Stimulated activated CD8-positive, alpha-beta memory T cell treated with anti-CD3 and anti-CD28 coated beads, Interleukin-2, amount 100 ng/mL, for 1 hour (primary cell): ENCODE measurements at places on chromosomes 13 and 19.

DNA sequence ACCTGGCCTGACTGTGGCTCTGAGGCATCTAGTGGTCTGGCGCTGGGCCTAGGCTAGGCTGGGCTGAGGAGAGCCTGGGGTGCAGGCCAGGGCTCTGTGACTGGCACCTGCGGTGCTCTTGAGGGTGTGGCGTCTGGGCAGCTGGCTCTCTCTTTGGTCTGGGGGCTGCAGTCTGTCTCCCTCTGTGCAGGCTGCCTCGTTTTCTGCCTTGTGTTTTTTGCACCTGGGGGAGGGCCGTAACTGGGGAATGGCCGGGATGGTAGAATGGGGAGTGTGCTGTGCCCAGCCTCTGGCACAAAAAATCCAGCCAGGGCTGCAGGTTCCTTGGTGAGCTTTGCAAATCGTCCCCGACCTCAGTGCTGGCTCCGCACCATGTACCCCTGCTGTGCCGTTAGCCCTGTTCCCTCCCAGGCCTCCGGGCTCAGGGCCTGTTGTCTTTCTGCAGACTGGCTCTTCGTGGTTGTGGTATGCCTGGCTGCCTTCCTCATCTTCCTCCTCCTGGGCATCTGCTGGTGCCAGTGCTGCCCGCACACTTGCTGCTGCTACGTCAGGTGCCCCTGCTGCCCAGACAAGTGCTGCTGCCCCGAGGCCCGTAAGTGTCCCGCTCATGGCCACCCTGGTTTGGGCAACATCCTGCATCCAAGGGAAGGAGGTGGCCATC is 6.5 kb upstream of the USF2 start:
- DNase-seq: no peak

GRCh38 chr19:15126131-15126910 is 19.1 kb downstream of the SYDE1 start:
- no peak for DNase-seq

GRCh38 chr19:7678971-7679751 is 1.5 kb upstream of the TRAPPC5 start:
- DNase-seq: no peak

DNA sequence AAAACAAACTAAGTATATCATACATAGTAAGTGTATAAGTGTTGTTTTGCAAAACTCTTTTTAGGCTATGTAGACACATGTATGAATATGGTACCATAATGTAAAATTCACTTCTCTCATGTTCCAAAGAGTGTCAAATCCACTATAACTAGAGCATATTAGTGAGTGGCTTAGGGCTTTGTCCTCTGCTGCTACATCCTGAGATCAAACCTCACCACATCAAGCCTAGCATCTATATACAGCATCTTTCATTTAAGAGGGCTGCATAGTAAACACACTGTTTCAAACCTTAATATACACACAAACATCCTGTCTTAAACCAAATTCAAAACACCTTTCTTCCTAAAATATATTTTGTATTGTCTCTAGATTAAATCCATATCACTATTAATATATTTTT is 38.7 kb downstream of the ELF1 start:
- no peak for DNase-seq

- no peak for DNase-seq
Observed at GRCh38 chr19:38640368-38640767, 7.1 kb upstream of the ACTN4 start.

DNA sequence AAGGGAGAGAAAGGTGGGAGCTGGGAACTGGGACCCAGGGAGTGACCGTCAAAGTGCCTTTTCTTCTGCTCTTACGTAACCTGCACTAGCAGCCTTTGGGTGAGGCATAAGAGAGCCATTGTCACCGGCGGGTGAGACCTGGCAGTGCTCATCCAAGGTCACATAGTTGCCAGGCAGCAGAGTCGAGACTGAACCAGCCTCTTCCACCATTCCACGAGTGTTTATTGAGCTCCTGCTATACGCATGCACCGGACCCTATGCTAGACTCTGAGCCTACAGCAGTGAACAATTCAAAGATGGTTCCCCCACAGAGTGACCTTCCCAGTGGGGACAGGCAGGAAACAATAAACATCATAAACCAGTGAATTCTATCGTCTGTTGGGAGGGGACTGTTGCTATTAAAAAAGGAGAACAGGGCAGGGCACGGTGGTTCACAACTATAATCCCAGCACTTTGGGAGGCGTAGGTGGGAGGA is 18.6 kb upstream of the STRN4 start:
- no peak for DNase-seq

DNA sequence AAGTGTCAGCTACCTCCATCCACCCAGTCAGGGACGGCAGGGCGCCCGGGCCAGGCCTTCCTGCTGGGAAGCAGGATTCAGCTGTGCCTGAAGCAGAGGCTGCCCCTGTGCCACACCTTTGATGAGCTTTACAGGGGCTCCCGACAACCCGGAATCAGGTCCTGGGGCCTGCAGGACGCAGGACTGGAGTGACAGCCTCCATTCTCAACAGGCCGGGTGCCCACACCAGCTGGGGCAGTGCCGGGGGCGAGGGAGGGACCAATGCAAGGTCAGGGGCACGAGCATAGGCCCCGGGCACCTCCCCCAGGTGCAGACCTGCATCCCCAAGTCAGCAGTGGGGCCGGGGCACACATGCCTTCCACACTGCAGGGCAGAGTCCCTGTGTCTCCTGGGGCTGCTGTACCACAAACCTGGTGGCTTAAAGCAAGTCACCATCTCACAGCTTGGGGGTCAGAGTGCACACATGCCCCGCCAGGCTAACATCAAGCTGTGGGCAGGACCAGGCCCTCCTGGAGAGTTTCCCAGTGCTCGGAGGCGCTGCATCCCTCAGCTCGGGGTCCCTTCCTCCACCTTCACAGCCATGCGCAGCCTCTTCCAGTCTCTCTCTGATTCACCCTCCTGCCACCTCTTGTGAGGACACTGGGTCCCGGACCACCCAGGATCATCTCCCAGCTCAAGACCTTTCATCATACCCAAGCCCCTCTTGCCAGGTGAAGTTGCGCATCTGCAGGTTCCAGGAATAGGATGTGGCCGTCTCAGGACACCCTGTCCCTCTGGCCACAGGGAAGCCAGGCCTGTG is 13.4 kb downstream of the UBXN6 start:
- DNase-seq: no peak

GRCh38 chr19:50551715-50552187 is 16.5 kb downstream of the LRRC4B start:
- no peak for DNase-seq

DNA sequence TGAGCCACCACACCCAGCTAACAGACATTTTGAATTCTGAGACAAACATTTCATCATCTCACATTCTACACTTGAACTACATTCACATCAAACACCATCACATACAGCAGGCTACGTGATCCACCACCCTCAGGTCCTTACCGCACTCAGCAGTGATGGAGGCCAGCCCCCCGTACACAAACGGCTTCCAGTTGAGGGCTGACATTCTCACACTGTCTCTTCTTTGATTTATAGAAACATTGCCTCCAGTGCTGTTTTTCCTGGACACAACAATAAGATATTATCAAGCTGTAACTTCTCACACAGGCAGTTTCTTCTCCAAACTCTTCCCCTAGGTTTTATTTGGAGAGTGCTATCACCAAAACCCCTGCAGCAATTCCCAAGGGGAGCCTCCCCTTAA is 7.0 kb downstream of the SLC25A30 start:
- no peak for DNase-seq

DNA sequence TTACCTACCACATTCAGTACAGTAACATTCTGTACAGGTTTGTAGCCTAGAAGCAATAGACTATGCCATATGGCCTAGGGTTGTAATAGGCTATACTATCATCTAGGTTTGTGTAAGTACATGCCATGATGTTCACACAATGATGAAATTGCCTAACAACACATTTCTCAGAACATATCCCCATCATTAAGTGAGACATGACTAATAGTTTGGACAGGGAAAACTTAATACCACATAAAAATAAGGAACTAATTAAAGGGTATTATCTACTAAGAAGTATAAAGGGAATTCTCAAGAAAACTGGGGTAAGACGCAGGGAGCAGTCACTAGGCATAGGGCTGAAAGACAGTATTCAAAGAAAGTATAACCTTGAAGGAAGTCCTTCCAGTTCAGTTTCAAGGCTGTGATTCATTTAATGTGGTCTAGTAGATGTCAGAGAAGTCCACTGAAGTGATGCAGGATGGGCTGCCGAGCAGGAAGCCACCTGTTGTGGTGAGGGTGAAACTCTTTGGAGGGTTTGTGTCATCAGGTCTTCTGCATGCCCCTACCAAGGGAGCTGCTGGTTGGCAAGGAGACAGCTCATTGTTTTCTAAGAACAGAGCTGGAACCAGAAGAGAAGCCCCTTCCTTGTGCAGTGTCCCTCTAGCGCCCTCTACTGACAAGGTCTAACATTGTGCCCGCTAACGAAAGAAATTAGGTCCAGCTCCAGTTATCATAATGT is 122.9 kb downstream of the OLFM4 start:
- peak; percentile 0 for DNase-seq

- DNase-seq: no peak
Observed at GRCh38 chr19:51695088-51695487, 2.0 kb downstream of the SPACA6 start.

GRCh38 chr19:35556846-35557538 is 6.5 kb downstream of the ATP4A start:
- no peak for DNase-seq

GRCh38 chr13:40992678-40993518 is 26.2 kb downstream of the ELF1 start:
- DNase-seq: no peak

DNA sequence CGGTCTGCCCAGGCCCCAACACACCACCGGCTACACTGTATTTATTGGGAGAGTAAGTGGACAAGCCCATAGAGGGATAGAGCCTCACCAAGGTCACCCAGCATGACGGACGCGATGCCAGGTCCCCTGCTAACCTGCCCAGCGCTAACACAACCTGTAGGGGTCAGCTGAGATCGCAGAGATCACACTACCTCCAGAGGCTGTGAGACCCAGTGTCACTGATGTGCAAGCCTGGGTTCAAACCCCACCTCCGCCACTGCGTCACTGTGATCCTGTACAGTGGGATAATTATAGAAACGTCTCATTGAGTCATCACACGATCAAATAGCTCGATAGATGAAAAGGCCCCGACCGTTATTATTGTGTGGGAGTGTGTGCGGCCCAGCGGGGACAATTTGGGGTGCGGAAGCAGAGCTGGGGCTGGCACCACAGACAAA is 10.6 kb upstream of the TLE2 start:
- DNase-seq: no peak

GRCh38 chr13:113903912-113904311 is 40.0 kb upstream of the GAS6 start:
- no peak for DNase-seq

DNA sequence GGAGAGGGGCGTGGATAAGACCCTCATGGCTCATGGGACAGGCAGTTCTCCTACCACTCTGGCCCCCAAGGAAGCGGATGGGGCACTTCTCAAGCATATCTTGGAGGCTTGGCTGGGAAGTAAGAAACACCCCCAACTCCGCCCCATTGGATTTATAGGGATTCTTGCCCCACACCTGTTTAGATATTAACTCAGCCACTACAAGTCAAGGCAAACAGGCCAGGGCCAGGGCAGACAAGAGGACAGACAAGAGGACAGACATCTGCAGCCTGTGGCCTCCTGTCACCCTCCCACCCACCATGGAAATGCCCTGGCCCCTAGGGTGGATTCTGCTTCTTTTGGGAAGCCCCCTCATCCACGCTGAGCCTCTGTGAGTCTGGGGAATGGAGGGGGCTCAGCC is 24.1 kb downstream of the RDH8 start:
- no peak for DNase-seq

DNA sequence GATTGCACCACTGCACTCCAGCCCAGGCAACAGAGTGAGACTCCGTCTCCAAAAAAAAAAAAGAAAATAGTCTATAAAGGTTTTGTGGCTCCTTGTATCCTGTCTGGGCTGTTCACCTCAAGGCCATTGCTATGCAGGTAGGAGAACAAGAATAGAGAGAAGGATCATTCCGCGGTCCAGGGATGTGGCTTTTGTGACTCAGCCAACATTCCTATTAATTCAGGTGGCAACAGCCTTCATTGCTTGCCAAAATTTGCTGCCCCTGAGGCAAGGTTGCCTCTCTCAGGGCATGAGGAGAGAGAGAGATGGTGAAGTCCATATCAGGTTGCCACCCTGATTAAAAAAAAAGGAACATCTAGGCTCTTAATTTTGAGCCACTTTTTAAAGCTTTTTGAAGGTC is 8.0 kb downstream of the ZNF551 start:
- DNase-seq: no peak

GRCh38 chr13:46211483-46212351 is at the start of gene LRRC63:
Gene LRRC63, plus strand, starts transcription at chr13:46211928. Its CDS starts 1,107 bp downstream, at chr13:46213035.
- peak; percentile 61 for DNase-seq

GRCh38 chr13:48318821-48319511 is 15.4 kb downstream of the RB1 start:
- DNase-seq: no peak

DNA sequence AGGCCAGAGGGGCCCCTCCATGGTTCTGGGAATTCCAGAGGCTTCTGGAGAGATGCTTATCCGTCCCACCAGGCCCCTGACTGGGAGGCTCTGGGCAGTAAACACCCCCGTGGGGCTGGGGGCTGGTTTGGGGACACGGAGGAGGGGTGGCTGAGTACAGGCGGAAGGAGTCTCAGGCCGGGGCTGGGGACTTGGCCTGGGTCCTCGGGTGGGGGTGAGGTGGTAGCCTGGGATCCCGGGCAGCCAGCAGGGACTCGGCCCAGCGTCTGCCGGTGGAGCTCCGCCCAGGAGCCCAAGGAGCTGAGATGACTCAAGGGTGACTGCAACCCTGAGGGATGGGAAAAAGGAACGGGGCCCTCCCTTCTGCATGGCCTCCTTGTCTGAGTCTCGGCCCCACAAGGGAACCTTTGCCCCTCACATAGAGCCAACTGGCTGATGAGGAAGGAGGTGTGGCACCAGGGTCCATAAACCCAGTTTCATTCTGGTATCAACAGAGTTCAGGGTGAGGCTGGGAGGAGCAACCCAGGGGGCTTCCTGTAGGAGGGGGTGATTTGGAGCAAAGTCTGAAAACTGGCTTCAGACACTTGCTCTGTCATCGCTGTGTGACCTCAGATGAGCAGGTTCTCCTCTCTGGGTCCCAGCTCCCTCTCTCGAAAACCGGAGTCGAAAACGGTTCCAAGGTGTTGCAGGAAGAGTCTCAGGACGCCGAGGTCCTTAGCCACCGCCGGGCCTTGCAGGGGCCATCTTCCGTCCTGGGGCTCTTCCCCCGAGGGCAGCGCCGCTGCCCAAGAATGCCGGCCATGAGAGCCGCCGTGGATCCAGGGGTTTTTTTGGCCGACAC is 809 bp downstream of the MISP start:
- DNase-seq: no peak

DNA sequence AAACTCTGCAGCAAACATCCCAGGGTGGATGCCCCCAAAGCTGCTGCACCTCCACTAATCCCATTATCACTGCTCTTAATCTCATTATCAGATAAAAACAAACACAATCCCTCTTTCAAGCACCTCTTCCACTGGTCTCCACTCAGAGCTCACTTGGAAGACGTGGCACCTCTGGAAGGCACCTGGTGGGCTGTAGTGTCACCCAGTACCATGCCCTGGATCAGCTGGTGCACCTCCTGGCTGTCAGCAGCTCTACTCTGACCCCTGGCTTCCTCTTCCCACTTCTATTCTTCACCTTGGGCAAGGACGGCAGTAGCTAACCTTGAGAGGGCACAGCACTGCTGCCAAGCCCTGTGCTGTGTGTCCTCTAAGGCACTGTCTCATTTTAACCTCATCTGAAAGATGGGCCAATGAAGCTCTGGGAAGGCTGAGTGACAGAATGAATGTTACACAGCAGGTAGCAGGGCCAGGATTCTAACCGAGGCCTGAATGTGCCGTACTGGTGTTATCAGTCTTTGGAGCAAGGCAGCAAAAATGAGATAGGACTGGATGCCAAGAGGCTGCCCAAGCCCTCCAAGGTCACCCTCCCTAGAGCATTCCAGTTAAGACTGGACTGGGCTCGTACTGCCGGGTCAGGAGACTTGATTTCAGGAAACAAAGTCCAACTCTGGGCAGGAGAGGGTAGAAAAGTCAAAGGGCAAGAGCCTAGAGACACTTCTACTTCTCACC is 7.4 kb downstream of the BRD4 start:
- no peak for DNase-seq
